ENCODE measurements at places on chromosomes 5 and 9.

DNA sequence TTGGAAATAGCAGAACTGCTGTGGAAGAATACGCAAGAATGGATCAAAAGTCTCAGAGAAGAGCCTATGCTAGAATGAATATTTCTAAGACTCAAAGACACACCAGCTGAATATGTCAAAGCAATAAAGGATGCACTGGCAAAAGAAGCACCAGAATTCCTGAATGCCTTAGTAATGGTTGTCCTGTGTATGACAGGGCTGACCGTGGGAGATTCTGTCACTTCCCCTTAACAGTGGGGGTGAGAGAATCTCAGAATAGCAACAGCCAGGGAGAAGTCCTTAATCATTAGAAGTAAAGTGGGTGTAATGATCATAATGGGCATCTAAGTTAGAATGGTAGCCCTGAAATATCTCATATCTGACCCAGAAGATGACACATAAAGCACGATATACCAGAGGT lies 14.6 kb upstream of the PRR16 start:
- no peak for DNase-seq

- no peak for DNase-seq
These were observed 31.9 kb upstream of the SPDL1 start for GRCh38 chr5:169551696-169552095.

- DNase-seq, result no peak
These were observed 138.7 kb downstream of the RAPGEF6 start for GRCh38 chr5:131496400-131496713.

DNA sequence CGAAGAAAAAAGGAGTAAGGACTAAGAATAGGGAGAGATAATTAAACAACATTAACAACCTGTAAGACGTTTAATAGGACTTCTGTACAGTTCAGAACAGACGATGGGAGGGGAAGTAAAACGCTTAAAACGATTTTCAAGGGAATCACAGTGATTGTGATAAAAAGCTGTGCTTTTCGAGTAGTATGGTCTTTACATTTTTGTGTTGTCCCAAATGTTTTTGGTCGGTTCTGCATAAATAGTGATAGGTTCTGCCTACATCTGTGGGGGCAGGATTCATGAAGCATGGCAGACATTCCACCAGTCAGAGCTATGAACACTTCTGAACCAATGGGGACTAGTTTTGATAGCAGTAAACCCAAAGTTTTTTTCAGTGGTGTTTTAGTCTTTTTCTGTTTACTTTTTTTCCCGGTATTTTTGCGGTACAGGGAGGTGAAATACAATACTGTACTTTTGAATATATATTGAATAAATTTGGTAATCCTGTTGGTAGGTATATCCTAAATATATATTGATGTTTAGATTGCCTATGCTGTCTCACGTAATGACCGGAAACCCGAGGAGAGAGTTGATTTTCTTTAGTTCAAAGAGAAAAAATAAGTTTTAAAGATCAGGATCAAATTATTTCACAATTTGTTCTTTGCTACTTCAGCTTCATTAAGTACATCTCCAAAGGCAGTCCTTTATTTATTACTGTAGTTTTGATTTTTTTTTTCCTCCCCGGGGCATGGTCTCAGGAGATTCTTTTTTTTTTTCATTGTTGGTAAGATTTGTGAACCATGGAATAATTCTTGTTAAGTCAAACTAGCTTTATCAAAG lies 1.3 kb downstream of the ERBIN start:
- DNase-seq, result no peak

DNA sequence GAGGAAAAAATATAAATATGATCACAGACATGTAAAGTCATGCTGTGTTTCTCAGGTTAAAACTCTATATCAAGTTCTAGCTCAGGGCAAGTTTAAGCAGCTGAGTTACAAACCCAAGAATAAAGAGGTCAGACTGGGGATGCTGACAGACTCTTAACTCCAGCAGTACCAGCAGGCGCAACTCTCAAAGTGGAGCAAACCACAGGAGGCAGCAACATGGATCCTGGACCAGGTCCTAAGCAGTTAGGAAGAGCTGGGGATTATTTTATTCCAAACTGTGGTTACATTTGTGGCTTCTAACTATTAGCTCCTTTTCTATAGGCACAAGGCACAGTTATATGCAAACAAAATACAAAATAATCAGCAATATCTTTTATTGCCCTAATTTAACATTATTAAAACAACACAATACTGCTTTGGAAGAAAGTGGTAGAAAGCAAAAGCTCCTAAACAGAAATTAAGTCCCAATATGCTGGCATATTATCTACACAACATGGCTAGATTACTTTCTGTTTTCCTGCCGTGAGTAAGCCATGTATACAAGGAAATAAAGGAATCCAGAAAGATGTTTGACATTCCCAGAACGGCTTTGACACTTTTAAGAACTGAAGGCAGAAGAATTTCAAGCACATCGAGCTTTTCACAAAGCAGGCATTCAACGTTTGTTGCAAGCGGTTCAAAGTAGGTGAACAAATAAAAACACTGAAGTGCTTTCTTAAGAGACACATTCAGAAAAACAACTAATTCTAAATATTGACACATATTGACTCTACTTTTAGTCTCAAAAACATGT lies 378.8 kb upstream of the ZNF608 start:
- no peak for DNase-seq

GRCh38 chr5:172713113-172713808 lies 57.7 kb downstream of the DUSP1 start:
- no peak for DNase-seq

- no peak for DNase-seq
These were observed 57.3 kb upstream of the ZNF608 start for GRCh38 chr5:124803617-124804323.

- no peak for DNase-seq
These were observed 25.4 kb upstream of the WWC1 start for GRCh38 chr5:168266016-168266415.

DNA sequence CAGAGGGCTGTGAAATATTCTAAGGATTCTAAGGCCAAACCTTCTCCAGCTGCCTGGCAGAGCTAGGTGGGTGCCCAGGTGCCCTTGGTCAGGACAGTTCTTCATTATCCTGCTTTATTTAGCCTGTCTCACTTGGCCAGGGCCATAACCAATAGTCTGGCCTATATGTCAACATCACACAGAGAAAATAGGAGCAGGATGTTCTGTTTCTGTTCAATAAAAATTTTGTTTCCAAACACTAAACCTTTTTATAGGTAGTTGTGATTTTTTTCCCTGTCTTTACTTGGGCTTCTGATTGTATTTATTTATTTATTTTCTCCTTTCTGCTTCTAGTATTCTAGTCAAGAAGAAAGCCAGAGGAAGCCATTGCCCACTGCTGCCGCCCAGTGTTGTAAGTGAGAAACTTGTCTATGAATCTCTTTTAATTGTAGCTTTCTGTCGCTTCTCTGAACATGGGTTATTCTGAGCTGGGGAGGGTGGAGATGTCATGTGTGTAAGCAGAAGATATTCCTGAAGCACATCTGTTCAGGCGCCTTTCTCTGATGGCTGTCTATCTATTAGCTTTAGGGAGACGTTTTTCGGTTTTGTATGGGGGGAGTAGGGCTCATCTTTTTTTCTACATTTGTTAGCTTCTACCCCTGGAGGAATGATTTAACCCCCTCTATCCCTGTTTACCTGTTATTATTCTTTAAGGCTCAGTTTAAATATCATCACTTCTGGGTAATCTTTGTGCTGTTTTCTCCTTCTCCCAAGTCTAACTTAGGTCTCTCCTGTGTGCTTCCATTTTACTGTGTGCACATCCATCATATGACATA lies 97.1 kb downstream of the UNC13B start:
- DNase-seq, result peak; percentile 18

- no peak for DNase-seq
These were observed 190.7 kb downstream of the CCDC171 start for GRCh38 chr9:15743512-15743911.

- peak; percentile 3 for DNase-seq
These were observed 1306.5 kb upstream of the CDH9 start for GRCh38 chr5:28344836-28345433.

DNA sequence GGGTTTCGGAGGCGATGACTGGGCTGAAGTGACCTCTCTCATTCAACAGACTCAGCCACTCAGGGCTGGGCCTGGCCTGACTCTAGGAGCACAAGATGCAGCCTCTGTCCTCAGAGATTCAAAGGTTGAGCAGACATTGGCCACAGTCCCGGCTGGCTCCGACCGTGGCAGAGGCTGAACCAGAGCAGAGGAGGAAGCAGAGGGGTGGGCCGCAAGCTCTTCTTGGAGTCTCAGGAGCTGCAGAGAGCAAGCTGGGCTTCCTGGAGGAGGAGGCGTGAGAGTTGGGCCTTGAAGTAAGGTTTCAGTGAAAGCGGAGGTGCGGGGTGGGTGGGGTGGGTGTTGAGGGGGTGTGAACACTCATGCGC lies 37.6 kb downstream of the ALG2 start:
- no peak for DNase-seq

DNA sequence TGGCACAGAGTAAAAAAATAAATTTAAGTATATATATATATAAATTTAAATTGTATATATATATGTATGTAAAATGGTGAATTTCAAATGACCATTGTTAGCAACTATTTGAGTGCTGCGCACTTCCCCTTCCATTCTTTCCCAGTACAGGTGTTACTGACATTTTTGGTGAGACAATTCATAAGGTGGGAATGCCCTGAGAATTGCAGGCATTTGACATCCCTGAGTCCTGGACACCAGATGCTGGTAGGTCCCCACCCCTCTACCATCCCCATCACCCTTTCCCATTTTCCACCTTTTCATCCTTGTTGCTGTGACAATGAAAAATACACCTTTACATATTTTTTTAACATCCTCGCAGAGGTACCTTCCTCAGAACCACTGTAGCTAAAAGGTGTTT lies 91.6 kb downstream of the SLC1A3 start:
- no peak for DNase-seq

DNA sequence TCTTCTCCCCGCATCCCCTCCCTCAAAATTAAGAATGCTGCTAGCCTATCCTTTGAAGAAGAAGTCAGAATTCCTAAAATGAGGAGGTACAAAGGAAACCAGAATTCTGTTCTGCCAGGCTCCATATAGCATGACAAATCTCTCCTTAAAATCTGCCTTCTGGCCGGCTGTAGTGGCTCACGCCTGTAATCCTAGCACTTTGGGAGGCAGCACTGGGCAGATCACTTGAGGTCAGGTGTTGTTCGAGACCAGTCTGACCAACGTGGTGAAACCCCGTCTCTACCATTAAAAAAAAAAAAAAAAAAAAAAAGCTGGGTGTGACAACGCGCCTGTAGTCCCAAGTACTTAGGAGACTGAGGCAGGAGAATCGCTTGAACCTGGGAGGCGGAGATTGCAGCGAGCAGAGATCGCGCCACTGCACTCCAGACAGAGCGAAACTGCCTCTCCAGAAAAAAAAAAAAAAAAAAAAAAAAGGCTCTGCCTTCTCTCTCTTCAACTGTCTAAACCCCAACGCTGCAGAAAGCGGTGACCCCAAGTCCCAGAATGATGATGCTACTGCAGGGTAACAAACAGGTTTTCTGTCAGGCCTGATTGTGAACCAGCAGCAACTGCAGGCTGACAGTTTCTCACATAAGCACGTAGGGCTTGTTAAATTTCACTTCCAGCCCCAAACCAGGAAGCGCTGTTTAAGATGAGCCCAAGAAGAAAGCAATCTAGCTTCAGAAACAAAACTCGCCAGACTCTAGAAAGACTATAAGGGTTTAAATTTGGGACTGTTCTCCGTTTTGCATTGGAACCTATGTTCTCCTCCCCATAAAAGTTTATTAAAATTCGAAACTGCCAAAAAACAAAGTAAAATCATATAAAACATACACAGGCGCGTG lies 963 bp upstream of the CAST start:
- no peak for DNase-seq

DNA sequence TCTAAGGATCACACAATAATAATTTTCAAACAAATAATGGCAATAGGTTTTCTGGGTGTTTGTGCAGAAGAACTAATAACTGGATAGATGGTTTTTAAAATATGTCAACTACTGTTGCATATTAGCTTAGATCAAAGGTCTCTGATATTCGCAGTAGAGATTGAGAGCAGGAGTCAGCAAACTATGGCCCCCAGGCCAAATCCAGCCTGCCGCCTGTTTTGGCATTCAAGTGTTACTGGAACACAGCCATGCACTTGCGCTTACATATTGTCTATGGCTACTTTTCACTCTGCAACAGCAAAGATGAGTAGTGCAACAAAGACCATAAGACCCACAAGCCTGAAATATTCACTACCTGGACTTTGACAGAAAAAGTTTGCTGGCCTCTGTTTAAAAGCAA lies 260.8 kb downstream of the GRIA1 start:
- no peak for DNase-seq

DNA sequence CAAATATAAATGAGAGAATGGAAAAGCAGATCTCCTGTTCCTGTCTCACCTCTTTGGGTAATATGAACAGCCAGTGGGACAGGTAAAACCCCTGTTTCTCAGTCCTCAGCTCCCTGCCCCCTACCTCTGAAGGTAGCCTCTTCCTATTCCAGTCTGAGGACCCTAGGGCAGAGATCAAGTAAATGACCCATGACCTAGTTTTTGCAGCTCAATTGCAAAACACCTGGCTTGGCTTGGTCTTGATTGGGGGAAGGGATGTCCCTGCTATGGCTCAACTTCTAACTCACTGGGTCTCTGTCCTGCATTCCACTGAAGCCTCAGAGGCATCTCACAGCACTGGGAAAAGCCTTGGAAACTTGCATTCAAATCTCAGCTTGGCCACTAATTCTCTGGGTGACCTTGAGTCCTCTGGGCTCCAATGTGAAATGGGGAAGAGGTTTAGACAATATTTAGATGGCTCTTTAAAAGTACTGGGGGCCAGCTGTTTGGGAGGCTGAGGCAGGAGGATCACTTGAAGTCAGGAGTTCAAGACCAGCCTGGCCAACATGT lies 1.6 kb upstream of the GALT start:
- DNase-seq, result no peak

- peak; percentile 84 for DNase-seq
These were observed 58.1 kb upstream of the SV2C start for GRCh38 chr5:76025069-76025468.

- no peak for DNase-seq
These were observed 58.9 kb downstream of the GNA14 start for GRCh38 chr9:77589046-77589795.

GRCh38 chr5:163310997-163311396 lies 126.4 kb upstream of the CCNG1 start:
- DNase-seq, result no peak

DNA sequence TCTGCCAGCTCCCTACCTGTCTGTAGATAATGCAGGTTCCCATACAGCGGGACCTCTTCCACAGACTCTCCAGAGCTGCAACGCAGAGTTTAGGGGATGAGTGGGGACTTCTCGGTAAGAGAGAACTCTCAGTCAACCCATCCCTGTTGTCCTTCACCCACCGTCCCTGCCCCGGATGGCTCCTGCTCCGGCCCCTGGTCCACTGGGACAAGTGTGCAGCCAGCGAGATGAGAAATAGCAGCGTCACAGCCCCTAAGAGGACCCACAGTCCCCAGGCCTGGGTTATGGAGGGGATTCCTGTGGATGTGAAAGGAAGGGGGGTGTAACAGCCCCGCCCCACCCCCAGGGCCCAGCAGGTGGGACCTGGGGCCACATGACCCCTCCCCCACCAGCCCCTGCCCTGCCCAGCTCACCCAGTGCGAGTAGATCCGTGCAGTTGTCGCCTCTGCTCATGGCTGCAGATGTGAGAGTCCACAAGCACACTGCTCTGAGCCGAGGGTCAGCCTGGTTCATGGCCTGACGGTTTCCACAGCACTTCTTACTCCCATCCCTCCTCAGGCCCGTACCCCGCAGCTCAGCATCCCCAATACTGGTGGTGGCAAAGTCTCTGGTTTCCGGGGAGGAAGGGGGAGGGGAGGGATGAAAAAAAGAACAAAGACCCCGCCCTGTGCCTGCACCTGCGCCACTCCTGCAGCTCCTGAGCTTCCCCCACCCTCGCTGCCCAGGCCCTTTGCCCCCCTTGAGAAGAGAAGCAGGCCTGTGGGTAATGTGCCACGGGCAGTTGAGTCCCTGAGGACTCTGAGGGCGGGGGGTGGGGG lies at the start of gene SIT1:
Gene SIT1 (minus strand): TSS at position 591 of the 818 bp plus-strand sequence. CDS start 78 bp downstream, at position 513.
- DNase-seq, result no peak

Measured in DMS 273 treated with DMSO at 0.1 percent for 48 hours (cell line).